ENCODE measurements at places on chromosomes 1 and 21.

GRCh38 chr1:28172713-28173150 lies 3.8 kb downstream of the PTAFR start:
- no peak for DNase-seq

DNA sequence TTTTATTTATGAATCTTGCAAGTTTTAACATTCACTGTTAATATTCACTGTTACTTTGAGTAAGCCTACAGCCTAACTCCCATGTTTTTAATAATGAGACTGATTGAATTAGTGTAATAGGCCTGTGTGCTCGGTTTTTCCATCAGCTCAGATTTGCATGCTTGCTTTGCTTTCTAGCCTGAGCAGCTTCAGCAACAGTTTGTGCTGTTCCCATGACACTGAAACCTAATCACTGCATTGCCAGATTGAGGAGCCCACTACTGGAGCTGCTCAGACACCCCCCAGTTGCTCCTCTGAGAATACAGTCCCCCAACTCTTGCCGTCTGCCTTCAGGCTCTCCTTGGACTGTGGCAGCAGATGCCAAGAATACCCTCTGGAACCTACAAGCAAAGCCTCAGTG lies 695.4 kb downstream of the BRINP3 start:
- DNase-seq: no peak

GRCh38 chr1:28392027-28392652 lies 22.6 kb downstream of the PHACTR4 start:
- no peak for DNase-seq

DNA sequence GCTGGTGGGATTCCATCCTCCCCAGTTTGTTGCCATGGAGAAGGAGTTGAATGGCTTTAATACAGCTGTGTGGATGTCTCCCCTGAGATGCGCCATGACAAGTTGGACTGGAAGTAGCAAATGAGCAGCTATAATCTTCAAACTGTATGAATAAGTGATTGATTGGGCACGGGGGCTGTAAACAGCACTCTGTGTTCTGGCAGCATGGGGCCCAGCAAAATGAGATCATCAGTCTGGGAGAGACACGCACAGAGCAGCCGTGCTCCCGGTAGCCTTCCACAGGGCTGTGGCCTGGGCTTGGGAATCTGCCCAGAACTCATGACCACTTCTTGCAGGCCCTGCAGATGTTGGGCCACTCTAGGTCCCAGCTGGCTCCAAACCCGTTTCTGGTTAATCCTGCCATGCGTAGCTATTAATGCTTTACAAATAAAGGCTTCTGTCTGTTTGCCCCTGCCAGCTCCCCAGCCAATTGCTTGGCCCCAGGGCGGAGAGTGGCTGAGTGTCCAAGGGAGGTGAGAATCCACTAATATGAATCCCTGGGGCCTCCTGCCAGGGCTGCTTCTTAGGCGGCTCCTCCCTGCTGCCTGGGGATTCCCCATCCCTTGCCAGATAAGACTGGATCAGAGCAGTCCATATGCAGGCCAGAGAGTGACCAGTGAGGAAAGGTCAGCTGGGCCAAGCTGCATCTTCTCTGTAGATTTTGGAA lies 642.9 kb downstream of the AJAP1 start:
- peak; percentile 82 for DNase-seq

All from amygdala (tissue), 56 donors.